Stimulated activated CD8-positive, alpha-beta memory T cell treated with anti-CD3 and anti-CD28 coated beads, Interleukin-2, amount 100 ng/mL, for 1 hour (primary cell): ENCODE measurements at places on chromosomes 2 and 18.

DNA sequence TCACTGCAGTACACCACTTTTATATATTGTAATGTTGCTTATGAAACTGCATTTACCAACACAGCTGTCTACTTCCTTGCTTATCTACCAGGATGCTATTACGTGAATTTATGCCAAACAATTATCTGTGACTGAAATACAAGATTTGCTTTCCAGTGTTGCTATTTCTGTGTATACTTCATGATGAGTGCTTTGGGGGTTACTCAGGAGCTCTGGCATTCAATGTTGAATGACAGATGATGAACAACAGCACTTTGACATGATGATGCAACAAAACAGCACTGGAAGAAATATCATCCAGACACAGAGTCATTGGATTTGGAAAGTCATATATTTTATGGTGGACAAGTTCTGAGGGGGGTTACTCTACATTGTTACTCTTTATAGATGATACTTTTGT lies 125.8 kb downstream of the NETO1 start:
- no peak for DNase-seq

DNA sequence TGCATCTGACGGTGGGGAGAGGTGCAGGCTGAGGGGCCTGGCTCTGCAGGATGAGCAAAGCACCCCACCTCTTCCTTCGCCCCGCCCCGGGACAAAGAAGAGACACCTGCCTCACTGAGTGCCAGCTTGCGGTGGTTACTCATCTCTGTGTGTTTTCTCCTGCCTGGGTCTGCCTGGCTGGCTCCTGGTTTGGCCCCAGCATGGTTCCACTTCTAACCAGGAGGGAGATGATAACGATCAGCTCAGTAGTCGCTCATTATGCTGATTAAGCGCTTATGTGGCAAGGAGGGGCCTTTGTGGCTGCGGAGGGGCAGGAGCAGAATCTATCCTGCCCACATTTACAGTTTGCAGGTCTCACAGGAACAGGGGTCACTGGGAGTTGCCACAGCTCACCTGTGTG lies 68.7 kb upstream of the EDAR start:
- DNase-seq, result no peak

GRCh38 chr2:172427990-172428831 lies 825 bp downstream of the ITGA6 start:
- no peak for DNase-seq

GRCh38 chr2:212892193-212892592 lies 259.2 kb downstream of the IKZF2 start:
- no peak for DNase-seq

- no peak for DNase-seq
Observed at GRCh38 chr18:75339936-75340605, 87.4 kb downstream of the SMIM21 start.

DNA sequence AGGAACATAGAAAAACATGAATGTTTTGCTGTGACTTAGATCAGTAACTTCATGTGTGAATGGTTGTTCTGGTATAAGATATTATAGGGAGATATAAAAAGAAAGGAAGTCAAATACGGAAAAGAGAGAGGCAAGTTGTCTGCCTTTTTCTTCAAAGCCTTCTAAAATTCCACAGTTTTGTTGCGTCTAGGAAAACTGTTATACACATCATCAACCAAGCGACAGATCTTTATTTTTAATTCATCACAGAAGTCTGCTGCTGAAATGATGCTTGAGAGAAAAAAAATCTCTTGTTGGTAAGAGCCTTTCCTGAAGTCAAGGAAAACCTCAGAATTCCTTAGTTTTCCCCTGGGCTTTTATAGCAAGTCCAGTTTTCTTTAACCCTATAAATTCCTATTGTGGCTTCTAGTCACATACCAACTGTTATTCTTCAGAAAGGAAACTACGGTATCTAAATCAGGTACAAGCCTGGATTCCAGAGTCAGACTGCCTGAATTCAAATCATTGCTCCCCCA lies 36.3 kb upstream of the TANC1 start:
- no peak for DNase-seq

- DNase-seq, result no peak
Observed at GRCh38 chr18:26960911-26961310, 95.4 kb upstream of the AQP4 start.

- DNase-seq, result no peak
Observed at GRCh38 chr2:79799729-79800128, 286.9 kb downstream of the CTNNA2 start.

GRCh38 chr2:42864641-42865280 lies 72.4 kb upstream of the HAAO start:
- no peak for DNase-seq

- no peak for DNase-seq
Observed at GRCh38 chr2:129056309-129056958, 737.8 kb upstream of the HS6ST1 start.

- DNase-seq, result no peak
Observed at GRCh38 chr2:143205106-143205764, 76.0 kb downstream of the ARHGAP15 start.

- DNase-seq, result no peak
Observed at GRCh38 chr2:217833439-217833838, 169.4 kb downstream of the TNS1 start.

GRCh38 chr2:74951211-74951754 lies 7.2 kb upstream of the POLE4 start:
- DNase-seq, result no peak

DNA sequence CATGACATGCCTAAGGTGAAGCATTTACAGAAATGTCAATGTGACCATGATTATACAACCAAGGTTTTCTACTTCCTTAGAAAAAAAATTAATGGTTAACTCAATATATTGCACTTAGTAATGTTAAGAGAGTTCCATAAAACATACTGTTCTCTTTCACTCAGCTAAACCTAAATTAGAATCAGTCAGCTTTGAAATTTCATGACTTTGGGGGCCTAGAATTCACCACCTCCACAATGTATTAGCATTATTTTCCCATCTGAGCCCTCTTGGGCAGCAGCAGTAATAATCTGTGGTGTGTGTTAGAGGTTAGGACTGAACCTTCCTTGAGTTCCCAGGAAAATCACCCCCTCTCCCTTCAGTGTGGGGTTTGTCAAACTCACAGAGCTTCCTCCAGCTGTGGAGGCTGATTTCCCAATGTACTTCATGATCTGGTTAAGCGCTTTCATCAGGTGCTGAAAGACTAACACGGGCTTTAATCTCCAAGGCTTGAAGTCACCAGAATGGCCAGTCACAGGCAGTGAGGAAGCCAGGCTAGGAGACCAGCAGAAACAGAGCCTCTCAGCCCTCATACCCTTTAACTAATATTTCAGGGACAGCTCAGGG lies 7.1 kb upstream of the UPP2 start:
- no peak for DNase-seq

DNA sequence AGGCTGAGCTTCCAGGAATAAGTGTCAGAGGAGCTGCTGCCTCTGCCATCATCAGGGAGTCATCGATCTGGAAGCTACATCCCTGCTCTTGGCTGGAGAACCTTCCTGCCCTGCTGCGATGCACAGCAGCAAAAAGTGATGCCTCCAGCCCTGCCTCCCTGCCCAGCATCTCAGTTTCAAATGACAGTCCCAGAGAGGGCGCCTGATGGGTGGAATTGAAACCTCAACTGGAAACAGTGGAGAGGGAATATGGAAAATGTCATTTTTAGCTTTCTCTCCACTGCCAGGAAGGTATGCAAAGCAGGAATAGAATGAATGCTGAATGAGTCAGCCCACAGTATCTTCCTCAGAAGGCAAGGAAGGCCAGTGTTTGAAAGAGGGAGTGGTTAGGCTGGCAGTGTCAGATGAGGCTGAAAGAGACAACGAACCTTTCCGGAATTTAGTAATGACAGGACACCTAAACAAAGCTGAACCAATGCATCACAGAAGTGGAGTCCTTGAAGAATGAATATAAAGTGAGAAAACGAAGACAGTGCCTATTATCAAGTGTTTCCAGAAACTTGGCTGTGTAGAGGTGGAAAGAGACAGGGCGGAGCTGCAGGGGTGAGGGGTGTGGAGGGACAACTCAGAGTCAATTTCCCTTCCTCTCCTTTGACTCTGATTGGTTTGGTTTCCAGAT lies 153.9 kb upstream of the NDUFV2 start:
- DNase-seq, result no peak

DNA sequence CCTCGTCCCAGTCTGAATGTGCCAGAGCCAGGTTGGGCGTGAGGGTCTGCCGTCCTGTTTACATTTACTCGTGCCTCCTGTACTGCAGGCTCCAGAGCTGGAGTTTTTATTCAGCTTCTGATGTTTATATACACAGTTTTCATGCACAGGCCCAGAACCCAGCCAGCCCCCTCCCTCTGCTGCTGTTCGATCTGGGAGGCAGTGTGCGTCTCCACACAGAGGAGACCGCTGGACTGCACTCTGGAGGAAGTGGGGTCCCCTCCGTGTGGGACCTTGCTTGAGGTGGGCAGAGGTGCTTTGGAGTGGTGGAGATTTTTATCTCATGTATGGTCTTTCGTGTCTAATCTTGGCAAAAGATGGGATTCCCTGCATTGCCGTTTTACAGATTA lies 90.6 kb downstream of the GLI2 start:
- no peak for DNase-seq

DNA sequence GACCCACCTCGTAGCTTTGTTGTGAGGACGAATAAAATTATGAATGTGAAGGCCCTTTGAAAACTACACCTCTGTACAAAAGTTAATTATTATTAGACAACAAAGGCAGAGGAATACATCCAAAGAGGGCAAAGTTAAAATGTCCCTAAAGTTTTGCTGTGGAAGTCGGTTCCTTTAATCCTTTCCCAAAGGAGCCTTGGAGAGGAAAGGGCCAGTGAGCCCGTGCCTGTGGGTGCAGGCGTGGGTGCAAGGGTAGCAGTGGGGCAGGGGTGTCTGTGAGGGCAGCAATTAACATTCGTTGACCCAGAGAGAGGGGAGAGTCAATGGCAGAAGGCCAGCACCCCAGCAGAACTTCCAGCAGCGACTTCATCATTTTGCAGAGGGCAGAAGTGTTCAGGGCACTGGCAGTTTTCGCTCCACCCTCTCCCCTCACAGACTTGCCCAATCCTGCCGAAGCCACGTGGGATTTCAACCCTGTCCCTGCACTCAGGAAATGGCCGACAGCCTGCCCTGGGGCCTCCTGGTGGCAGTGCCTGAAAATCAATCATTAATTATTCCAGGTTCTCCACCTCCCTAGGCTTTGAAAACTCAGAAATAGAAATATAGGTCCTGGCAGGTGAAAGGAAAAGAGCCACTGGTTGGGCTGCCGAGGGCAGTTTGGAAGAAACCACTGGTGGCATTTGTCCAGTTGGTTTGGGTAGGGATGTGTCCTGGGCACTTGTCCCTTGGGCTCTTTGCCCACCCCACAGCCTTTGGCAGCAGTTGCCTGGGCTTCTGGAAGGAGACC lies 4.2 kb upstream of the PAX8 start:
- DNase-seq, result no peak

DNA sequence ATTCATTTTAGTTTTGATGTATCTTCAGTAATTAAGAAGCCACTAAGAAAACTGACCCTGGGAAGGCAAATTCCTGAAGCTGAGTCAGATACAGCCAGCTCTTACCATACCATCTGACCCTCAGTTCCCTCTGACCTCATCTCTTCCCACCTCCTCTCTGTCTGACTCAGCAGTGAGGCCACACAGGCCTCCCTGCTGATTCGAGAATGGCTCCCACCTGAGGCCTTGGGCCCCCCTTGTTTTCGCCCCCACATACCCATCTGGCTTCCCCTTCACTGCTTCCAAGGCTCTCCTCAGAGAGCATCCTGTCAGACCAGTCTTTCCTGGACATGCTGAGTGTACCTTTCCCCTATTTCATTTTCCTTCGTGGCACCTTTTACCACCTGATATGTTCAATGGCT lies 71.0 kb upstream of the CYP1B1 start:
- DNase-seq, result no peak

- no peak for DNase-seq
Observed at GRCh38 chr2:196544906-196545433, 94.5 kb upstream of the CCDC150 start.

GRCh38 chr2:133287709-133288108 lies 280.6 kb downstream of the NCKAP5 start:
- no peak for DNase-seq

DNA sequence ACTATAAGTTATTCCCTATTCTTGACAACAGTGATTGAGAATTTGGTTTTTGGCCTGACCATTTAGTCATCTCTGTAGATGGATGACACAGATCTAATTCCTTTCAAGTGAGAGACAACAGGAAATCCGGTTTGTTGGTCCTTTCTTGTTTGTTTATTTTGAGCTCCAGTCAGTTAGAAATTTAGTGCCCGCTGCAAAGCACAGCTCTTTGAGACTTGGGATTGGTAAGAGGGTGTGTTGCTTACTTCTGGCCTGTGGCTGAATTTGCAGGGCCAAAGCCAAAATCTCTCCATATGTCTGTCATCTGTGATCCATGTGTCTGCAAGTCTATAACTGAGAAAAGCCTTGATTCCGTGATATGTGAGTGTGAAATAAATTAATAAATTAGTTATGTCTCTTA lies 74.3 kb downstream of the BIN1 start:
- no peak for DNase-seq

DNA sequence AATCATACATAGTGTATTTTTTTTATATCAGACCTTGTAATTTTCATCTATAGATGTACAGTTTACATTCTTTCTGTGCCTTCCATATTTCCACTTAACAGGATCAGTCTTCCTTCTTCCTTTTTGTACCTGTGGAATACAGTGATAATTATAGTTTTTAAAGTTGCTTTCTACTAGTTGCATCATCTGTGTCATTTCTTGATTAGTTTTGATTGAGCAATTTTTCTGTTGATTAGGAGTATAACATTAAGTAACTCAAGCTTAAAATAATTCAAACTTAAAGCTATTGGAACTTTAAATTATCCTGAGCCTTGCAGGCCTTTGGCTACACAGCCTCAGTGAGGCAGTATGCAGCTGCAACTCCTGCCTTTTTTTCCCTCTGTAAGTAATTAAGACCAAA lies 57.4 kb downstream of the NEURL3 start:
- no peak for DNase-seq
